Central memory CD8-positive, alpha-beta T cell (primary cell): ENCODE measurements at places on chromosomes 6 and 20.

- peaks cover 53% of the 10 kb centered on the region for H3K4me1 ChIP-seq
- no peaks in the 10 kb centered on the region for H3K27me3 ChIP-seq
- H3K4me3 ChIP-seq: peak overlapping the region; percentile 79
- peaks cover 5% of the 10 kb centered on the region for H3K36me3 ChIP-seq
Observed at GRCh38 chr6:20203561-20204511, 8.4 kb downstream of the MBOAT1 start.

GRCh38 chr20:59578436-59579403 lies 25.6 kb upstream of the PHACTR3 start:
- H3K4me3 ChIP-seq: no peak overlapping the region
- H3K4me1 ChIP-seq: no peaks in the 10 kb centered on the region
- no peak for DNase-seq
- peaks cover 50% of the 10 kb centered on the region for H3K27me3 ChIP-seq
- H3K27ac ChIP-seq: no peak overlapping the region

GRCh38 chr6:56988145-56988544 lies 33.2 kb downstream of the BEND6 start:
- no peak for DNase-seq
- no peaks in the 10 kb centered on the region for H3K36me3 ChIP-seq
- no peaks in the 10 kb centered on the region for H3K4me1 ChIP-seq
- H3K27ac ChIP-seq: no peak overlapping the region
- no peak overlapping the region for H3K4me3 ChIP-seq

- no peaks in the 10 kb centered on the region for H3K36me3 ChIP-seq
- no peak overlapping the region for H3K4me3 ChIP-seq
- peaks cover 11% of the 10 kb centered on the region for H3K4me1 ChIP-seq
- no peak for DNase-seq
- H3K27ac ChIP-seq: no peak overlapping the region
Observed at GRCh38 chr6:111114087-111114443, 26.8 kb downstream of the SLC16A10 start.

DNA sequence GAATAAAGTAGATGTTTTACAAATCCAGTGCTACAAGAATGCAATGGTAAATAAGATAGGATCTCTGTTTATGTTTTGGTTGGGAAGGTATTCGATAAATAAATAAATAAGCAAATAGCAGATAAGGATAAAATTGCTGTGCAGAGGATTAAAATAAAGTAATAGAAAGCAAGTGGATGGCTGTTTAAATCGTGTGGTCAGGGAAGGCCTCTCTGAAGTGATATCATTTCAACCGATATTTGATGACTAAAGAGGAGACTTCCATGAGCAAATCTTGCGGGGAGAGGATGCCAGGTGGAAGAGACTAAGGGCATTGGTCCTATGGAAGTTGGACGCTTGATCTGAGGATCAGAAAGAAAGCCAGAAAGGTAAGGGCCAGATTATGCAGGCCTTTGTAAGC lies 92.0 kb upstream of the CCN2 start:
- H3K4me3 ChIP-seq: no peak overlapping the region
- no peak for DNase-seq
- H3K4me1 ChIP-seq: no peaks in the 10 kb centered on the region

GRCh38 chr20:14643556-14643955 lies 306.1 kb upstream of the FLRT3 start:
- no peak for DNase-seq
- H3K27ac ChIP-seq: no peak overlapping the region
- no peaks in the 10 kb centered on the region for H3K4me1 ChIP-seq
- no peaks in the 10 kb centered on the region for H3K36me3 ChIP-seq
- no peaks in the 10 kb centered on the region for H3K27me3 ChIP-seq
- no peak overlapping the region for H3K4me3 ChIP-seq

- DNase-seq: no peak
- H3K27ac ChIP-seq: no peak overlapping the region
- no peaks in the 10 kb centered on the region for H3K4me1 ChIP-seq
- H3K36me3 ChIP-seq: peaks cover 3% of the 10 kb centered on the region
Observed at GRCh38 chr6:6883011-6883410, 224.8 kb upstream of the RREB1 start.

DNA sequence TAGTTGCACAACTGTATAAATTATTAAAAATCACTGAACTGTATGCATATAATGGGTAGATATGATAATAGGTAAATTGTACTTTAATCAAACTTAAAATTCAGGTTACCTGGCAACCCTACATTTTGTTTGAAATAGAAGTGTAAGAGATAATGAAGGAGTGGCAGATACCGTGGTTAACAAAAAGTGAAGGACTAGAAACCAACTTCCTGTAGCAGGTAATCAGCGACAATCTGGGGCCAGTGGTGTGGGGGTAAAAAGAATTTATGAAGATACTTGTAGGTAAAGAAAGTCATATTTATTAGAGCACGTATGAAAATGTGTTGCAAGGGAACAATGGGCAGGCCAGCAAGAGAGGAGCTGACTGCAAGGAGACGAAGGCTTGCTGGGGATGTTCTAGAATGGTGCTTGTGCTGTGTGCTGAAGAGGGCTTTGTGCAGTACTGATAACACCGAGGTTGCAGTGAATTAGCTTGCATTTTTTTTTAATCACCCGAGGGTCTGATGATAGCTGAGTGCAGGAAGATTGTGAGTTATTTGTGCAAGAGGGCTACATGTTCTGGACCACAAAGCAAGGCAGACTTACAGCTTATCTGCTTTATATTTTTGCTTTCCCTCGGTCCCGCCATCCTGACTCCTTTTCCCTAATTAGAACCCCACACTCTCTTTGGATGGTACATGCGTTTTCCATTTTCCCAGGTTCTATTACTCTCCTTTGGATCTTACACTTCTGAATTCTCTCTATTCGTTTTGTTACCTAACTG lies 4.6 kb upstream of the ENPP1 start:
- no peak for DNase-seq
- no peak overlapping the region for H3K27ac ChIP-seq
- no peak overlapping the region for H3K4me3 ChIP-seq
- peaks cover 22% of the 10 kb centered on the region for H3K4me1 ChIP-seq
- peaks cover 6% of the 10 kb centered on the region for H3K36me3 ChIP-seq
- H3K27me3 ChIP-seq: peaks cover 13% of the 10 kb centered on the region
